ENCODE measurements at places on chromosomes 5 and 9.

GRCh38 chr5:71986101-71986500, 121.2 kb upstream of the MAP1B start:
- no peak overlapping the region for H3K27ac ChIP-seq
- DNase-seq: no peak
- peaks cover 8% of the 10 kb centered on the region for H3K27me3 ChIP-seq
- no peak overlapping the region for H3K4me3 ChIP-seq

GRCh38 chr5:72109625-72110024, 2.4 kb downstream of the MAP1B start:
- DNase-seq: no peak
- peaks cover 77% of the 10 kb centered on the region for H3K27me3 ChIP-seq
- peaks cover 4% of the 10 kb centered on the region for H3K4me1 ChIP-seq
- H3K4me3 ChIP-seq: no peak overlapping the region
- H3K36me3 ChIP-seq: no peaks in the 10 kb centered on the region

DNA sequence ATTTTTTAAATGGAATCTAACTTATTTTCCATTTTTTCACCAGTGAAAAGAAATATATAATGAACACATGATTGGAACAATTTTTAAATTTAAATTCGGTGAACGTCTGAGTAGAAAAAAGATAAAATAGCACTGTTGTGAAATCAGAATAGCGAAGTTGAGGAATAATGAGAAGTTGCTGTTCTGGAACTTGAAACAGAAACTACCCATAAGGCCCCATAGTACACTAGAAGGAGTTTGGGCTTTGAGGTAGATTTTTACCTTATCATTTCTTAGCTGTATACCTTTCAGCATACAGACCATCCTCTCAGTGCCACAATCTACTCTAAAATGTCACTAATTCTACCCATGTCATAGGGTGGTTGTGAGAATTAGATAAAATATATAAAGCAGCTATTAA, 35.1 kb downstream of the TDRD7 start:
- H3K27me3 ChIP-seq: no peaks in the 10 kb centered on the region
- H3K36me3 ChIP-seq: peaks cover 10% of the 10 kb centered on the region
- DNase-seq: no peak

DNA sequence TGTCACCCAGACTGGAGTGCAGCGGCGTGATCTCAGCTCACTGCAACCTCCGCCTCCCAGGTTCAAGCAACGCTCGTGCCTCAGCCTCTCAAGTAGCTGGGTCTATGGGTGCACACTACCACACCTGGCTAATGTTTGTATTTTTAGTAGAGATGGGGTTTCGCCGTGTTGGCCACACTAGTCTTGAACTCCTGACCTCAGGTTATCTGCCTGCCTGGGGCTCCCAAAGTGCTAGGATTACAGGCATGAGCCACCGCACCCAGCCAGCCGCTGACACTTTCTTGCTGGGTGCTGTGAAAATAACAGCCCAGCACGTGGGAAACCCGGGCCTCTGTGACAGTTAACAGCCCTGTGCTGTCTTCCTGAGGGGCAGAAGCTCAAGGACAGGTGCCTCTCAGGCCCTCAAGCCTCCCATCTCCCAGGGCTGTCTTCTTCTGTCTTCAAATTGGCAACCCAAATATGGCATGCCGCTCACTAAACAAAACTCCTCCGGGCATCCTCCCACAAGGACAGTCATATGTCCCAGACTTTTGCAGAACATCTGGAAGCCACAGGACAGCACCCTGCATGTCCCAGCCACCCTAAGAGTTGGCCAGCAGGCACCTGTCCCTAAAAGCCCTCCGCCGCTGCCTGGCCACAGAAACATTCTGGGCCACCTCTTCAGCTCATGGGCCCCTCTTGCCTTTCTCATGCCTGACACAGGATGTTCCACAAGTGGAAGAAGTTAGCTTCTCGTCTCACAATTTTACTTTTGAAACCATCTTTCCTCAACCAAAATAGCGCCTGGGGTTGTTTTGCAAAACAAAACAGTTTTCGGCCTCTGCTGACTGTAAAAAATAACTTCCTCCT, 233.6 kb downstream of the SYK start:
- no peak overlapping the region for H3K4me3 ChIP-seq
- no peak for DNase-seq
- H3K4me1 ChIP-seq: peaks cover 12% of the 10 kb centered on the region
- no peaks in the 10 kb centered on the region for H3K36me3 ChIP-seq
- no peak overlapping the region for H3K27ac ChIP-seq

- H3K27me3 ChIP-seq: no peaks in the 10 kb centered on the region
- no peak for DNase-seq
- H3K4me3 ChIP-seq: no peak overlapping the region
- no peaks in the 10 kb centered on the region for H3K4me1 ChIP-seq
Measured at GRCh38 chr9:94140791-94141790, 56.8 kb downstream of the PTPDC1 start.

GRCh38 chr9:132548751-132549640, 33.4 kb upstream of the BARHL1 start:
- peaks cover 22% of the 10 kb centered on the region for H3K27me3 ChIP-seq
- H3K4me3 ChIP-seq: no peak overlapping the region
- no peak for DNase-seq
- no peak overlapping the region for H3K27ac ChIP-seq
- no peaks in the 10 kb centered on the region for H3K36me3 ChIP-seq

GRCh38 chr9:8492024-8492423, 692.4 kb upstream of the DMAC1 start:
- no peak overlapping the region for H3K4me3 ChIP-seq
- H3K27ac ChIP-seq: no peak overlapping the region
- H3K36me3 ChIP-seq: no peaks in the 10 kb centered on the region

DNA sequence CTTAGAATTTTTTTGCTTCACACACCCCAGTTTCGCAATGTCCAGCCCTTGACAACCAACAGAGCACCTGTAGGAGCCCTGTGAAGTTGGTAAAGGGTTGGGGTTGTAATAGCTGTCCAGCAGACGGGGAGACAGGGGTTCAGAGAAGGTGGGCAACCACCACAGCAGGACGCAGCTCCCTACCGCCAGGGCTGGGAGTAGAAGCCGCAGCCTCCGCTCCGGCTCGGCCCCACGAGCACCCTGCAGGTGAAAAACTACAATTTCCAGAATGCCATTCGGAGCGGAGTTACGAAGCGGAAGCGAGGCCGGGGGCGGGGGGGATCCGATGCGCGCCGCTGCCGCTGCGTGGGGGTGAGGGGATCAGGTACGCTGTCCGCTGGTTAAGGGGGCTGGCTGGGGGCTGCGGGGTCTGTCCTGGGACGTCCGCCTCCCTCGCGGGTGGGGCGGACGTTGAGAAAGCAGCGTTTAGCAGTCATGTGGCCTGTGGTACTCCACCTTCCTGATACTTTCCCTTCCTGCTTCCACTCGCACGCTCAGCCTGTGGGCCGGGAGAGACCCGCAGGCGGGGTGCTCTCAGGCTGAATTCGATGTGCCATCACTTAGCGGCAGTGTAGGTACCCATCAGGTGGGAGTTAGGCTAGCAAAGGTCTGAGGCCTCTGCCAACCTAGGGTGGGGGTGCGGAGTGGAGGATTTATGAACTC, at the start of gene TRMT10B:
TRMT10B (plus strand) TSS at position 317 of the 702 bp plus-strand sequence. CDS start 8,127 bp downstream, outside the sequence.
- H3K27ac ChIP-seq: peak within 1 kb of the TSS; percentile 93
- peaks cover 22% of the 10 kb centered on the region for H3K4me1 ChIP-seq
- peak within 1 kb of the TSS; percentile 91 for H3K4me3 ChIP-seq
- peaks cover 17% of the 10 kb centered on the region for H3K36me3 ChIP-seq
- peak; percentile 79 for DNase-seq

GRCh38 chr9:27688954-27689353, 115.7 kb upstream of the C9orf72 start:
- no peaks in the 10 kb centered on the region for H3K36me3 ChIP-seq
- no peak overlapping the region for H3K4me3 ChIP-seq
- peaks cover 4% of the 10 kb centered on the region for H3K27me3 ChIP-seq
- no peaks in the 10 kb centered on the region for H3K4me1 ChIP-seq

DNA sequence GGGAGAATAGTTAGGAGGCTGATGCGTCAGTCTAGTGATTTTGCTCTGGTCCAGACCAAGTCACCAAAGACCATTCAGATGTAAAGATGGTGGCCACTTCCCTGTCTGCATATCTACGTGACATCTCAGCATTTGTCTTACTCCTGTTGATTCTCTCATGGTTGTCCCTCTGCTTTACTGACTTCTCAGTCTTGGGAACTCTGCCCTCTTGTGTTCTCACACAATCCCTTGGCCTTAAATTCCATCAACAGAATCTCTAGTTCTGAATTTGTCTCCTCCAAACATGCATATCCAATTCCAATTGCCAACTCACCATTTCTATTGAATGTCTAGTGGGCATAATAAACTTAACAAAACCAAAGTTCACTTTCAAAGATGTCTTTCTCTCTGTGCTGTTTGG, 147.8 kb downstream of the SLC24A2 start:
- no peak for DNase-seq
- no peak overlapping the region for H3K27ac ChIP-seq
- no peak overlapping the region for H3K4me3 ChIP-seq

DNA sequence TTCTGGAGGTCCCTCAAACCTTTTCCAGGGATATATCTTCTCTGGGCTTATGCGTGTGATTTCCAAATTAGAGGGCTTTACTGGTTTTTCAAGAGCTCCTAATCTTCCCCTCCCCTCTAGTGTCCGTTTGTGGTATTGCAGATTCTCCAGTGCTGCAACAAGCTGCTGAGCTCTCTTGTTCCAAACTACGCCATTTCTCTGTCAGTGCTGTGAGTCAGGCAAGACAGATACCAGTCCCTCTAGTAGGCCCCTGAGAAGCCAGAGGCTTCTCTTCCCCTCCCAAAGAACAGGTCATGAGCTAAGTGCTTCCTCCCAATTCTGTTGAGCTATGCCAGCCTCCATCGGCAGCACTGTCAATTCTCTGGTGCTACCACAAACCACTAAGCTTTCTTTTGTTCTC, 149.5 kb downstream of the FANCC start:
- H3K27me3 ChIP-seq: no peaks in the 10 kb centered on the region
- H3K4me1 ChIP-seq: peaks cover 8% of the 10 kb centered on the region
- H3K36me3 ChIP-seq: peaks cover 44% of the 10 kb centered on the region
- peak; percentile 34 for DNase-seq

DNA sequence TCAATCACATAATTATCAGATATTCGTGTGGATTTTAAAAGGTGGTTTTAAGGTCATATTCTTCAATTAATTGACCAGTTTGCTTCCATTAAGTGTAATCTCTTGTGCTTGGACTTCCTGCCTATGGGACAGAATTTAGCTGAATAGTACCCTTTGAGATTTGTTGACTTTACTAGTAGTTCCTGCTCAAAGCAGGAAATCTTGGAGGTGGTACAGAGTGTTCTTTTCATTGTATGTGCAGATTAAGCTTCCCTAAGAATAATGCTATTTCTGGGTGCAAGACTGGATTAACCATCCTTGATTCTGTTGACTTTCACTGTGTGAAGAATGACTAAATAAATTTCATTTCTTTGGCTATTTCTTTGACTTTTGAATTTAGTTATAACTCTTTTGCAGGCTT, 45.4 kb upstream of the ELL2 start:
- H3K27ac ChIP-seq: no peak overlapping the region
- H3K36me3 ChIP-seq: no peaks in the 10 kb centered on the region
- H3K4me1 ChIP-seq: no peaks in the 10 kb centered on the region
- H3K27me3 ChIP-seq: no peaks in the 10 kb centered on the region

DNA sequence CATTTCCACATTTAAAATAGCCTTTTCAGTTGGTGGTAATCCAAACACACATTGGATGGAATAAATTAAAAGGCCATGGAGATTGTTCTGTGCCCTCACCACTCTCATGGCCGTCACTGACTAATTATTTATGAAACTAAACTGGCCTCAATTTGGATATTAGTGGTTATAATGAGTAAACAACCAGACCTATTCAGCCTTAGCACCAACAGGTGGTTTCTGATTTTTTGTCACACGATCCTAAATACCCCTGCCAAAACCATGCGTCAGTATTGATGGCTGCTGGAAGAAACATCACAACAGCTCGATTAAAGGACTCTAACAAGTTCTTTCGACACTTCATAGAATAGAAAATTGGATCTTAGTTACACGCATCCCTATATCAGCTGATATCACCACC, 276.0 kb upstream of the DAP start:
- H3K4me1 ChIP-seq: no peaks in the 10 kb centered on the region
- DNase-seq: no peak
- H3K27me3 ChIP-seq: peaks cover 4% of the 10 kb centered on the region
- H3K27ac ChIP-seq: no peak overlapping the region
- no peak overlapping the region for H3K4me3 ChIP-seq

DNA sequence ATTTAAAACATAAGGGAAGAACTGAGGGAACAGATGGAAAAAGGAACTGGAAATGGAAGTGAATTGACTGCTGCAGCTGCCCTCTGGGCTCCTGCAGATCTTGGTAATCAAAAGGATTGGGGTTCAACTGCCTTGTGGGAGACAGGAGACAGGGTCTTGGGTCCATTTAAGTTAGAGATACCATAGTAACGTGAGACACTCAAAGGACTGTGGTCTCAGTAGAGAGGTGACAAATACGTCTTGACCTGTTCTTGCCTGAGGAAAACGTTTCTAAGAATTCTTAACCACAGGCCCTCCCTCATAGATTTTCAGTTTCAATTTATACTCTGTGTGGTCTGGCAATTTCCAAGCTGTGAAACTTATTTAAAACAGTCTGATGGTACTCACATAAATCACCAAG, 100.8 kb upstream of the DHFR start:
- peak; percentile 32 for DNase-seq
- H3K27me3 ChIP-seq: no peaks in the 10 kb centered on the region
- peaks cover 67% of the 10 kb centered on the region for H3K36me3 ChIP-seq
- peaks cover 67% of the 10 kb centered on the region for H3K4me1 ChIP-seq
- peak overlapping the region; percentile 69 for H3K4me3 ChIP-seq

GRCh38 chr5:33824516-33825195, 67.1 kb downstream of the ADAMTS12 start:
- H3K27ac ChIP-seq: no peak overlapping the region
- H3K4me1 ChIP-seq: peaks cover 2% of the 10 kb centered on the region
- no peaks in the 10 kb centered on the region for H3K36me3 ChIP-seq
- H3K27me3 ChIP-seq: no peaks in the 10 kb centered on the region

DNA sequence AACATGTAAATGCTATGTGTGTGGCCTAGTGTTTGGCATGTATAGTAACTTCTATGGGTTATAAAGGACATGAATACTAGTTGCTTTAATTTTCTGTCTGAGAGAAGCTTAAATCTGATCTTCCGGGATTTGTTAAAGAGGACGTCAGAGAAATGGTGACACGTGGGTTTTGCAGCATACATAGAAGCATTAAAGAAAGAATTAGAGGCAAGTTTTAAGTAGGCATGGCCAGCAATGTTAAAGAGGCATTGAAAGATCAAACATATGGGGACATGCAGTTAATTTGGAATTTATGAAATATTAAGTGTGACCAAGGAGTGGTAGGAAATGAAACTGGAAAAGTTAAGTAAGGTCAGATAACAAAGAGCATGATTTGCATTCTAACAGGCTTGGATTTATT, 311.4 kb upstream of the RIOK2 start:
- no peak for DNase-seq
- H3K27me3 ChIP-seq: peaks cover 4% of the 10 kb centered on the region
- no peak overlapping the region for H3K4me3 ChIP-seq
- H3K4me1 ChIP-seq: no peaks in the 10 kb centered on the region

GRCh38 chr9:68925175-68925574, 88.7 kb downstream of the PRKACG start:
- no peak overlapping the region for H3K27ac ChIP-seq
- H3K36me3 ChIP-seq: peaks cover 1% of the 10 kb centered on the region
